ENCODE measurements at places on chromosomes 1 and 21.

DNA sequence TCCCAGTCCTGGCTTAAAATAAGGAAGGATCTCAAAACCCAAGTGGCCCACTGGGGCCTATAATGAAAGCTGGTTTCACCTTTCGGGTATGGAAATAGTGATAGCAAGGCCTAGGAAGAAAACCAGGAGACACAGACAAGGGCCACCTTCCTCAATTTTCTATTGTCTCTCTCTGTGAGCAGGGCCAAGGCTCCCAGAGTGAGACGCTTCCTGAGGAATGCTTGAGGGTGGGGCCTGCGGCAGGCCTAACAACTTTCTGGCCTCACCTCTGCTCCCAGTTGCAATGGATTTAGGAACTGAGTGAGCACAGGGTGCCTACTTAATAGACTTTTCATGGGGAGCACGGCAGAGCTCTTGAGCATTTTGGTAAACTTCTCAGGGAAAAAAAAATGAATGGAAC lies 300.9 kb downstream of the ASTN1 start:
- no peak for DNase-seq

GRCh38 chr1:224357626-224358124 lies 996 bp downstream of the CNIH4 start:
- DNase-seq, result no peak

DNA sequence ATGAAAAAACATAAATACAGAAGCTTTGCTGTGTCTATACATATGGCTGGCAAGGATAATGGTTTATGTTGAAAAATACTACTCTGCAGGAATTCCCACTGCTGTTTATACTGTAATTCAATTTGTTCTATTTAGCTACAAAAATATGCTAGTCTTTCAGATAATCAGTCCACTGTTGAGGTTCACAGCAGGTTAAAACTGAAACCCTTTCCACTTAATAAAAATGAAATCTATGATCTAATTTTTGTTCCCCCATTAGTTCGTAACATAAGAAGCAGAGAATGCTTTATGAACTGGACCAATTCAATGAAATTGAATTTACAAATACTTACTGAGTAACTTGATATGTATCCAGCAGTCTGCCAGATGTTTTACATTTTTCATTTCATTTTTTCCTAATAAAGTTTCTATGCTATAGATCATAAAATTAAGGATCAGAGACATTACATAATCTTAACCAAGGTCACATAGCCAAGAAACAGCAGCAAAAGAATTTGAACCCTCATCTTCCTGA lies 360.1 kb upstream of the BEND5 start:
- no peak for DNase-seq

GRCh38 chr1:37430103-37430985 lies 44.0 kb upstream of the ZC3H12A start:
- no peak for DNase-seq

DNA sequence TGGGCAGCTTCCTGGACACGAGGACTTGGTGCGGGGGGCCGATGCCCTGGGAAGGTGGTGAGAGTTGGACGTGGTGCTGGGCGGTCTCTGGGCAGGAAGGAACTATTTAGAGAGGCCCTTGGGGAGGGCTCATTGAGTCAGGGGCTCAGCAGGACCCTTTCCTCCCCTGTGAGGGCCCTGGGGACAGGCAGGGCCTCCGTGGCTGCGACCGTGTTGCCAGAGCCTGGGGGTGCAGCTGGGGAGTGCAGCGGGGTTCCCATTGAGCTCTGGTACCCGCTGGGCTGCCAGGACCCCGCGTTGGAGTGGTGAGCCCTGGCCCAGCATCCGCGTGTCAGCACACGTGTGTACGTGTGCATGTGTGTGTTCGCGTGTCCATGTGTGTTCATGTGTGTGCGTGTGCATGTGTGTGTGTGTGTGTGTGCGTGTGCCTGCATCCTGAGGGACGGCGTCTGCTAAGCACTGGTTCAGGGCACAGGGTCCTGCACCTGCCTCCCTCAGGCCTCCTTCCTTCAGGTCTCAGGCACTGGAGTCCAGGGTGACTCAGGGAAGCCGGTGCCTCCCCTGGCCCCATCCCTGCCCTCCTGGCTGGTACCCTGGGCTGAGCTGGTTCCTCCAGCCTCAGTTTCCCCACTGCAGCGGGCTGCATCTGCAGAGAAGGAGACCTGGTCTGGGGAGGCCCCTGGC lies 10.7 kb downstream of the RNF223 start:
- no peak for DNase-seq

GRCh38 chr1:171674431-171675405 lies 22.2 kb upstream of the MYOC start:
- no peak for DNase-seq

DNA sequence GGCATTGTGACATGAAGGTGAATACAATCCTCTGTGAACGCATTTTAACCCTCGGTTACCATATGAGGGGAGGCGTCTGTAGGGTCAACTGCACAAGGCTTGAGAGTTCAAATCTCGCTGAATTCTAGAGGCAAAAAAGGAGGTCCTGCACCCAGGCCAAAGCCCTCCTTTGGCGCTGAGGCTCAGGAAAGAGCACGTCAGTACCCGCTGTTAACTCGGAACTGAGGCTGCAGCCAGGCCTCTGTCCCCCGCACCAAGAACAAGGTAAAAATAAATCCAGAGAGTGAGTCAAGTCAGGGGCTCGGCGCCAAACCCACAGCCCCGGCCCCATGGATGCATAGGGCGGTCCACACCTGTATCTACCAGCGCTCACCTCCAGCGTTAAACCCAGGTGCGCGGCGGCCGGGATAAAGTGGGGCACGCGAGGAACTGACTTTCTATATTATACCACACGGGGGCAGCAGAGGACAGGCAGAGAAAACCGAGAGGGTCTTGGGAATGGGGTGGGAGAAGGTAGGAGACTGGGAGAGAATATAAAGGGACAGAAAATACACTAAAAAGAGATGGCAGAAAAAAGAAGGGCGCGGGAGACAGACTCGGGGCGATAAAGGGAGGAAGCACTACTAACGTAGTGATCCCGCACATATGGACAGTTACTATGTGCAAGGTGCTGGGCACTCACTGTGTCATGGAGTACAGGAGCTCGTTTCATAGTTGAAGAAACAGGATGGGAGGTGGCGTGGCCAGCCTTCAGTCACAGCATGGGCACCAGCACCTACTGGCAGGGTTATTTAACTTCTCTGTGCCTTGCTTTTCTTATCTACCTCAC lies 54.9 kb downstream of the DMRTA2 start:
- DNase-seq, result no peak

GRCh38 chr1:58618303-58618702 lies 41.3 kb upstream of the TACSTD2 start:
- DNase-seq, result no peak

GRCh38 chr1:27448982-27449381 lies 41.0 kb downstream of the WASF2 start:
- DNase-seq, result no peak

DNA sequence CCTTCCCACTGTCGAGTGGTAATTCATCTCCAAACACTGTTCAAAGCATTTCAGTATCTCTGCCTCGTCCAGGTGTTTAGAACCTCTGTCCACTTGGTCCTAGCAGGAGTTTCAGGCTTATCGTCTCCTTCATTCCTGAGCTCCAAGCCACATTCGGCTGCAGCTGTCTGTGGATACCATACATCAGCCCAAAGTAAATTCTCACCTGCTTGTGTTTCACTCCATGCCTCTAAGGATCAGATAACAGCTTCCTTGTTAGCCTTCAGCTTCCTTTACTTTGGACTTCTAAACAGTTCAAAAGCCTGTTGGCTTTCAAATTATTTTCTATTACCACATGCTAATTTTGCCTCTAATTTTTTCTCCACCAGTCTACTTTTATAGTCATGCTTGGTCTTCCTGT lies 219.0 kb upstream of the L1TD1 start:
- DNase-seq, result no peak

DNA sequence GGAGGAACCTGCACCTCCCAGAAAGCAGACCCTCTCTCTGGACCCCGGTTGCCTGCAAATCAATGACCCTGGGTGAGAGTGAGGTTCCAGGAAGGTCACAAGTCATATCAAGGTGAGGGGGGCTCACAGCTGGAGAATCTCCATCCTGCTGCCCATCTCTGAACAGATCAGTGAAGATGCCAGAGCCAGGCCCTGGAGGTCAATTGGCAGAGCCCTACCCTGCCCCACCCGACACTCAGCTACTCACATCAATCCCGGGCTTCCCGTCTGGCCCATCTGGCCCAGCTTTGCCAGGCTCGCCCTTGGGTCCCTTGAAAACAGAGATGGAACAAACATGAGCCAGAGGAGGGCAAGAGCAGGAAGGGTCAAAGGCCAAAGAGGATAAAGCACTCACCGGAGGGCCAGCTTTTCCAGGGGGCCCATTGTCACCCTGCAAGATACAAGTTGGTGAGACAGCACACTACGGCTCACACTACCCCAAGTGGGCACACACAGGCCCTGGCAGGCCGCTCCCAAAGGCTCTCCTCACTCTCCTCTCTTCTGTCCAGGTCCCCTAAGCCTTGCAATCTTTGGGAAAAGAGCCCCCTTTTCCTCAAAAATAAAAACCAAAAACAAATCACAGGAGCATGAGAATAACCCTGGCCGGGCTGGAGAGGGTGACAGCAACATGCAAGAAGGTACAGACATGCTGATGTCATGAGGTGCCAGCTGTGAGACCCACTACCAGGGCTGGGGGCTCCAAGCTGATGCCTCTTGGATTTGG lies 2.9 kb downstream of the COL9A2 start:
- DNase-seq, result no peak

- DNase-seq, result no peak
Observed at GRCh38 chr21:41813226-41813625, 46.4 kb upstream of the RIPK4 start.

DNA sequence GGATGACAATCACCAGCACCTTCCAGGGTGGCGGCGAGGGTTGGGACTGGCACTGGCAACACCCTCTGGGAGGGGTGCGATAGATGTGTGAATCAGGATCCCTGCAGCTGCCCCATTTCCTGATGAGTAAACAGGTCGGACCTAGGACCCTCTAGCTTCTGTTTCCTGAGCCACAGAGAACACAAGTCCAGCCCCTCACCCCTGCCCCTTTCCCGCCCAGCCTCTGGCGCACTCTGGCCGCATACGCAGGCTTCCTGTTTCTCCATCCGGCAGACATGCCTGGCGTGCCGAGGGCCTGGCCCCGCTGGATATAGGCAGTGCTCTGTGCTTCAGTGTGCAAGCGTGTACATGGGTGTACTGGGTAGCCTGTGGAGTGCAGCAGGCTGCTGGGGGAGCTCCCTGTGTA lies 4.6 kb downstream of the PEAR1 start:
- no peak for DNase-seq

Measured in C1 segment of cervical spinal cord (tissue), 14 donors.